ENCODE measurements at places on chromosomes 16 and 17. TPM values are rescaled to one million over a fixed set of nuclear protein-coding genes. Genes with fewer than 3 reads are reported as not detected.

- DNase-seq: no peak
Measured at GRCh38 chr17:5854871-5855554, 215.2 kb upstream of the WSCD1 start.

Gene KRTAP4-6
- total RNA-seq: not detected

DNA sequence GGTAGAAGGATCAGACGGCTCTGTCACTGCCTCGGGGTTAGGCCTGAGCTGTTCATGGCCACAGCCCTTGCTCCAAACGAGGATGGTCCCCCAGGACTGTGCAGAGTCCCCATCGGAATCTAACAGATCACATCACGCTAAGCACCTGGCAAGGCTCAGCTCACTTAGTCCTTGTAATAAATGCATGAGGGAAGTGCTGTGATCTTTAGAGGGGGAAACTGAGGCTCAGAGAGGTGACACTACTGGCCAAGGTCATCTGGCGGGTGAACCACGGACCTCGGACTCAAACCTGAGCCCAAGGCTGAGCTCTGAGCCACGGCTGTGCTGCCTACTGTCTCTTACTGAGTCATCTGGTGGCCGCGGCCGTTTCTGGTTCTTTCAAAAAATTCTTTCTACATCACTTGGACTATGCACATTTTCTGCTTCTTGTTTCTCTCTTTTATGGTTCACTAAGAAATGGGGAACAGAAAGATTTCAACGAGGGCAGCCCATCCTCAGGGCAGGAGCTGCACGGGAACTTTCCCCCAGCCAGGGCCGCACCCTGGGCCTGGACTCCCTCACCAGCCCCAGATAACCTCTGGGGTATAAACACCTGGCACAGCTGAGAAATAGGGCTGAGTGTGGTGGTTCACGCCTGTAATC is 55.6 kb downstream of the COTL1 start:
- DNase-seq: no peak

- peak; percentile 55 for DNase-seq
Measured at GRCh38 chr16:21159281-21159951, 942 bp downstream of the LDAF1 start.

- DNase-seq: no peak
Measured at GRCh38 chr16:54998834-54999233, 68.2 kb downstream of the IRX5 start.
